ENCODE measurements at places on chromosomes 2 and 18.

DNA sequence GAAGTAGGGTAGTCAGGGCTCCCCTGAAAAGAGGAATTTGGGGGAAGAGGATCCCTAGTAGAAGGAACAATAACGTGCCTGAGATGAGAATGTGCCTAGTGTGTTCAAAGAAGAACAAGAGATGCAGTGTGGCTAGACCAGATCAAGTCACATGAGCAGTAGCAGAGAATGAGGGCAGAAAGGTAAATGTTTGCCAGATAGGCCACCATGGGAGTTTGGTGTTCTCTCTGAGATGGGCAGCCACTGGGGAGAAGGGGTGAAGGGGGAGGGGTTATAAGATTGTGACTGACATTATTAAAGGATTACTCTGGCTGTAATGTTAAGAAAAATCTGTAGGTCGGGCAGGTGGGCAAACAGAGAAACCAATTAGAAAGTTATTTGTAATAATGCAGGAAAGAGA lies 166.0 kb downstream of the LCLAT1 start:
- DNase-seq, result no peak

GRCh38 chr2:20599001-20599600 lies 51.8 kb downstream of the HS1BP3 start:
- DNase-seq, result no peak

DNA sequence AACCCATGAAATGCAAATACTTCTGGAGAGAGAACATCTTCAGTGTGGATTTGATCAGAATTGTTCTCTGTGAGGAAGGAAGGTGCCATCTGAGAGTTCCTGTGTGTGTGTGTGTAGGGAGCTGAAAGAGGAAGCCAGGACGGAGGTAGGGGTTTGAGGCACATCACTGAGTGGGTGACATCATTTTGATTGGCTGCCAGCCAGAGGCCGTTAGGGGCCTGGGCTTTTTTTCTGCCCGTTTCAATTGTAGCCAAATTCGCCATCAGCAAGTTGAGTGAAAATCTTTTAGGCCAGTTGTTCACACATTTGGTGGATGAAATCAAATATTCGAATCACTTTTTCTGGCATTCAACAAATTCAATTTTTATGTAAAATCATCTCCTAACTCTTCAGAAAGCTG lies 48.9 kb downstream of the TSN start:
- no peak for DNase-seq

DNA sequence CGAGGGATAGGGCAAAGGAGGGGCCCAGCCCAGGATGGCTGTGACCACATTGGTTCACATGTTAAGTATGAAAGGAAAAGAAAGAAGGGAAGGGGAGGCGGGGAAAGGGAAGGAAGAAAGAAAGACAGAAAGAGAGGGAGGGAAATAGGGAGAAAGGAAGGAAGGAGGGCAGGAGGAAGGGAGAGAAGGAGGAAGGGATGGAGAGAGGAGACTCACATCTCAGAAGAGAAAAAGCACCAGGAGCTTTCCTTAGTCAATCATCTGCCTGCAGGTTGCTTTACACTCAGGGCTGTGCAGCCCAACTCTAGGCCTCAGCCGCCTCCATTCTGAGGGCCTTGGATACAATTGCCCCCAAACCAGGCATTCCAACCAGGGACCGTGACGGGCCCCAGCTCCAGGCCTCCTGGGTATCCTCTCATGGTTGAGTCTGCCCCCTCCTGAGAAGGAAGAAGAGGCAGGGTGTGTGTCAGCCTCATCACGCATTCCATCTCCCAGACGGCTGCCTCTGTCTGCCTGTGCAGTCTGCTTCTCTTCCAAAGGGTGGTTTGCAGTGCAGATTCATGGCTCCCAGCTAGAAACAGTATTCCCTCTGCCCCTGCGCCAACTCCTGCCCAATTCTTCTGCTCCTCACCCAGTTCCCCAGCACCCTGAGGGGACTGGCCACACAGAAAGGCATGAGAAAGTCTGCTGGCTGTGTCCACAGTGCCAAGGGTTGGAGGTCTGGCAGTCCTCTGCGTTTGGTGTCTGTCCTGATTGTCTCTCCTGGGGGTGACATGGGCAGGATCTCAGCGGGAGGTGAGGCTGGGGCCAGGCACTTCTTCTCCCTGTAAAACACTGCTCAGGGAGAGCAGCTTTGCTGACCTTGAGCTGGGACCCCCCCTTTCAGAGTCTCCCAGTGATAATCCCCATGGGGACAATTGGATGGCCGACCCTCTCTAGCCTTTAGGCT lies 163.3 kb downstream of the SMAD7 start:
- peak; percentile 31 for DNase-seq

DNA sequence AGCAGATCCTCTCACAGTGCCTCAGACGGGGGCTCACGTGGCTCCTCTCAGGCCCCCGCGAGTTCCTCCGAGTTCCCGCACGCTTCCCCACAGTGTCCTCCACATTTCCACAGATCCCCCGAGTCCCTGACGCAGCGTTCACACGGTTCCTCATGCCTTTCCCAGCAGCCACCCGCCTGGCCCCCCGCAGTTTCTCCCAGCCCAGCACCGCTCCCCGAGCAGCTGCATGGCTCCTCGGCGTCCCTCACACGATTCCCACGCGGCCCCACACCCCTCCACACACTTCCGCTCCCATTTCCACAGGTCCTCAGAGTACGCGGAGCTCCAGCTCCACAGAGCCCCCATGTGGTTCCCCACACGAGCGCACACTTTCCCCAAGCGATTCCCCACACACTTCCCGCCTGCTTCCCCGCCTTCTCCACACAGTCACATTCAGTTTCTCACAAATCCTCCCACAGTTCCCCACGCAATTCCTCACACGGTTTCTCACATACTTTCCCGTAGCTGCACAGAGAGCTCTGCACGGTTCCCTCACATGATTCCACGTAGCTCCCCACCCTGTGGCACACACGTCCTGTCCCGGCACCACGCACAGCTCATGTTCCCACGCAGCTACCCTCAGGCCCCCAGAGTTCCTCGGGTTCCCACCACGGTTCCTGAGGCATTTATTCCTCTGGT lies 39.9 kb downstream of the KIF1A start:
- DNase-seq, result peak; percentile 52
